ENCODE measurements at places on chromosomes 4 and X.

DNA sequence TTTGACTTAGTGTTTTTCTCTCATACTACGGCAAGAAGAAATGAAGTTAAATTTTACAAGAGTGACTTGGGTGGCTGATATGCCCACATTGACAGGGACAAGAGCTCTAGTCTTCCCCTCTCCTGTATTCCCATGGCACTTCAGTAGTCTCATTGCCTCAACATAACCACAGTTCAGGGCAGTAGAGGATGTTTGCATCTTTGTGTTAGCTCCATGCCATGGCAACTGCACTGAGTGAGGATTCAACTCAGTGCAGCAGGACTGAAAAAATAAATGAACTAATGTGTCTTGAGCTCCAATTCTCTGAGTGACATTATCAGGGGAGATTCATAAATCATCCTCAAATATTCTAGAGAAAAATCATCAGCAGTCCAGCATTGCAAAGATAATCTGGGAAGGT is 78.8 kb downstream of the TET2 start:
- no peak for DNase-seq

GRCh38 chr4:79598801-79599200 is 190.8 kb upstream of the GK2 start:
- no peak for DNase-seq

DNA sequence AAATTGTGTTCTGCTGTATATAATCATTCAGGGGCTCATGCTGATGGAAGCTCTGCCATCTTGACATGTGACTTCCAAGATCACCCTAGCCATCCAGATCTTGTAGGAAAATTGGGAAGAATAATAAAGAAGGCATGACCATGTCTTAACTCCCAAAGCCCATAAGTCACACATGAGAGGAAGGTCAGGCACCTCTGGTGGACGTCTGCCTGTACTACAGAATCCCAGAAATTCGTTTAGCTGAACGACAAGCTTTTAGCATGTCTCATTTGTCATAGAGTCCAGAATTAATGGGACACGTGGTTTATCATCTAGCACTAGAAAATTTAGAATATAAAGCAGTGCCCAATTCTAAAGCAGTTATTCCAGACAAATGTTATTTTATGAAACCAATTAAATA is 212.7 kb downstream of the CENPC start:
- no peak for DNase-seq

- no peak for DNase-seq
These were observed 98.8 kb upstream of the IQCM start for GRCh38 chr4:149914119-149915115.

DNA sequence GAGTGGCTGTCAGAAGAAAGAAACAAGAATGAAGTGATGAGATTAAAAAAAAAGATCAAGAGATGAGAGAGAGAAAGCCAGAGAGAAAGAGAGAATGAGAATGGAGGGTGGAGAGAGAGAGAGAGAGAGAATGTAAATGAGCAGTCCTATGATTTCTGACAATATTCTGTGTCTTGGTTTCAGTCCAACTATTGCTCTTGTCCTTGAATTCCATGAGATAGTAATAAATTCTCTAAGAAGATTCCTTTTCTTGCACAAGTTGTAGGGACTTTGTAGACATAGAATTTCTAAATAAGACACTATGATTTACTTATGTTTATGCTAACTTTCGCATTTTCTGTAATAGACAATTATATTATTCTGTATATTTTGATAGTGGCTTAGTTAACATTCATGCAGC is 149.6 kb upstream of the CTSO start:
- DNase-seq, result no peak

GRCh38 chr4:2400841-2401609 is 17.4 kb downstream of the ZFYVE28 start:
- no peak for DNase-seq

DNA sequence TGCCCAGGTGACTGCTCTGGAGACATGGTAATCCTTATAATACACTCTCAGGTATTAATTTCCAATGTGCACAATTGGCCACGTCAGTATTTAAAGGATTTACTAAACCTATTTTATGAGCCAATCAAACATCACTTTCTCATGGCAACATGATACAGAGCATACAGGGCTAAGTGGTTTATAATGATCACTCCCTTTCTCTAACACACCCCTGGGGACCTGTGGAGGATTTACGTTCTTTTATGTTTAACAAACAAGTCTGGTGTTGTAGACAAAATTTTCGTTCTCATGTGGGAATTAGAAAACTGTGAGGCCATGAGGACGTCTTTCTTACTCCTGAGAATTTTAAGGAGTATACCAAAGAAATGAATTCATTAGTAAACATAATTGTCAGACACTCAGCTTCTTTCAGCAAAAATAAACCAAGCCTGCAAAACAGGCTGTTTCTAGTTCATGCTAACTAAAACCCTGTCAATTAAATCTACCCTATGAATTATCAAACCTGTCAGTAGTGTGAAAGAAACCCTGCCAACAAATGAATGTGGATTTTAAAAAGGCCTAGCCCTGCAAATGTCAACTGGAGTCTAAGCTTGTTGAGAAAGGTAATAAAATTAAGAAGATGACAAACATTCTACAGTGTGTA is 155.8 kb downstream of the PDGFC start:
- no peak for DNase-seq

DNA sequence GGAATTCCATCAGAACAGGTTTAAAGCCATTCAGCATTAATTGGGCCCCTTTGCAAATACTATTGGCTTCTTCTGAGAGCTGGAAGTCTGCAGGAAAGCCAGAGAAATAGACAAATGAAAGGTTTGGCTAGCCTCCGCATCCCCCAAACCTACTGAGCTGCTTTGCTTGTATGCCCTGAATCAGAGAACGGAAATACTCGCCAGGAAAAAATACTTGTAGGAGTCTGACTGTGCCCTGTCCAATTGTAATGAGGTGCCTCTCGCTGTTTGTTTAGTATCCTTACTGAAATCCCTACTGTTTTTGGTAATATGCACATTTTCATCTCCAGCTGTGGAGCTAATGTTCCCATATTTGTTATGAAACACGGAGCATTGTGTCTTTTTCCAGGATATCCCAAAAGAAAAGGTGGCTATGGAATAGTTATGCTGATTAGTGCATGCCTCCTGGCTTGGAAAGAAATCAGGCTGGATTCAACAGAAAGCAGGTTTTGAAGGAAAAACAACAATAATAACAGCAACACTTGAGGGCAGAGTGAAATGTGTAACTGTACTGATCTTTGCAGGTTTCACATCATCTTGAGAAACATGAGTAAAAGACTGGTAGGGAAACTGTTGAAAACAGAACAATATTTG is 50.7 kb upstream of the NLGN4X start:
- DNase-seq, result no peak

- DNase-seq, result no peak
These were observed 15.5 kb downstream of the KLB start for GRCh38 chr4:39422247-39422646.

DNA sequence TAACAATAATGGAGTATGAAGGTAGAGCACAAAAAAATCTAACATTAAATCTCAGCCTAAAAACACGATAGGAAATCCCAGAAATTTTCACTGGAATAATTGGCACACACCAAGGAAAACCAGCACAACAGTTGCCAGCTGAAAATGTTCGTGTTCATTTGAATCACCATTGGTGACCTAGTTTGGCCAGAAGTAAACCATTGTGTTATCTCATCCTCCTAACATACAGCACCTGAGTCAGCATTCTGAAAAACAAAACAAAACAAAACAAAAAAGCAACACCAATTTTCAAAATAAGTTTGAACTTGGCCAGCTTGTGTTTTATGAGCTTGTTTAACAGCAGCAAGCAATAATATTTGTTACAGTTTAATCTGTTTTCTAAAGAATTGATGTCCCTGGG is 41.1 kb downstream of the UCHL1 start:
- DNase-seq, result no peak

All from activated T-helper 1 cell treated with anti-CD3 and anti-CD28 coated beads, Interleukin-2, amount 50 U/mL, for 16 hours (primary cell).